T follicular helper cell (primary cell): ENCODE measurements at places on chromosomes 6 and 20.

GRCh38 chr6:3770023-3770720 lies 18.7 kb upstream of the PXDC1 start:
- no peak for DNase-seq

- DNase-seq = no peak
Observed at GRCh38 chr6:13539572-13539971, 34.8 kb upstream of the SIRT5 start.

- DNase-seq = no peak
Observed at GRCh38 chr6:163596174-163596573, 181.7 kb downstream of the QKI start.

GRCh38 chr6:141174932-141175331 lies 957.8 kb upstream of the GJE1 start:
- no peak for DNase-seq

- DNase-seq = no peak
Observed at GRCh38 chr6:70753870-70754380, 86.2 kb downstream of the SMAP1 start.

DNA sequence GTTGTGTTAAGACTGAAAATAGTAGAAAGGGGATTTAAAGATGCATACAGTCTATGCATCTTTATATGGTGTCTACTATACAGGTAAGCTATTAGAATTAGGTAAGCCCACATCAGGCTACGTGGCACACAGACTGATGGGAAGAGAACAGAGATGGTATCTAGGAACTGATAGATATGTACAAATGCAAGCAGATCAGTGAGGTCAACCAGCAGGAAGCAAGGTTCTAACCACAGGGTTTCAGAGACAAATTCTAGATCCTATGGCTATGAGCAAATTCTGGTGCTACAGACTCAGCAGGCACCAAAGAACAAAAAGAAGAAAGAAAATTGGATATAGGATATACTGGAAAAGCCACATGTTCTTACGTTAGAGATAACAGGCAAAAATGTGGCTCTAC lies 110.6 kb downstream of the TRDN start:
- DNase-seq = no peak

DNA sequence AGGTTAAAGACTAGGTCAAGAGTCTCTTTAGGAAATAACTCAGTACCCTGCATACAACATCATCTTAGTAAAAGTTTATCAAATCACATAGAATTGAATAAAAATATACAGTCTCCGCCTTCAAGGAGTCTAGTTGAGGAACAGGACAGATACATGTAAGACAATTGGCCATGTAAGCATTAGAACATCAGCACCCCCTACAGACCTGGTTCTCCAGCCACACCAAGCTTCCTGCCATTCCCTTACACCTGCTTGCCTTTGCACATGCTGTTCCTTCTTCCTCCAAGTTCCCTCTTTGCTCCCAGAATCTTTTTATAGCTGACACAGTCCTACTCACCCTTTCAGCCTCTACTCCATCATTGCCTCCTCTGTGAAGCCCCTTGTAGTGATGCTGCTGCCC lies 187.8 kb upstream of the LRFN2 start:
- DNase-seq = no peak

GRCh38 chr6:90444160-90444714 lies 142.6 kb downstream of the MAP3K7 start:
- DNase-seq = no peak

- no peak for DNase-seq
Observed at GRCh38 chr6:6596529-6597328, 8.2 kb downstream of the LY86 start.

DNA sequence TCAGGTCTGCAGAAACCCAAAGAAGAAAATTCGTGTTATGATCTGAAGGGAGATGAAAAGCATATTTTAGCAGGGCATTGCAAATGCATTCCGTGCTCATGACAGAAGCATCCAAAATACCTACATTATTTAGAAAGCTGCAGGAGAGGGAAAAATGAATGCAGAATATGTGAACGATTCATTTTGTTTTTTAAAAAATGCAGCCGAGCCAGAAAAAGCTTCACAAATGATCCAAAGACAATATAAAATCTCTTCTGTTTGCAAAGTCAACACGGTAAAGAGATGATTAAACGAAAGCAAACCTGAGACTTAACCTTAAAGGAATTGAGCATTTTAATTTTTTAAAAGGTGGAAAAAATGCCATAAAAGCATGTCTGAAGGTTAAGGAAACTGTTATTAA lies 136.1 kb upstream of the SULF2 start:
- DNase-seq = no peak

DNA sequence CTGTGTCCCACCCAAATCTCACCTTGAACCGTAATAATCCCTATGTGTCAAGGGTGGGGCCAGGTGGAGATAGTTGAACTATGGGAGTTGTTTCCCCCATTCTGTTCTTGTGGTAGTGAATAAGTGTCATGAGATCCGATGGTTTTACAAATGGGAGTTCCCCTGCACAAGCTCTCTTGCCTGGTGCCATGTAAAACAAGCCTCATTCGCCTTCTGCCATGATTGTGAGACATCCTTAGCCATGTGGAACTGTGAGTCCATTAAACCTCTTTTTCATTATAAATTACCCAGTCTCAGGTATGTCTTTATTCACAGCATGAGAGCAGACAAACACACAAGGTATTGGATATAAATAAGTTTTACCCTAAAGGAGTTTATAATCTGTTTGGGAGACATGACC lies 121.2 kb downstream of the MMUT start:
- no peak for DNase-seq

DNA sequence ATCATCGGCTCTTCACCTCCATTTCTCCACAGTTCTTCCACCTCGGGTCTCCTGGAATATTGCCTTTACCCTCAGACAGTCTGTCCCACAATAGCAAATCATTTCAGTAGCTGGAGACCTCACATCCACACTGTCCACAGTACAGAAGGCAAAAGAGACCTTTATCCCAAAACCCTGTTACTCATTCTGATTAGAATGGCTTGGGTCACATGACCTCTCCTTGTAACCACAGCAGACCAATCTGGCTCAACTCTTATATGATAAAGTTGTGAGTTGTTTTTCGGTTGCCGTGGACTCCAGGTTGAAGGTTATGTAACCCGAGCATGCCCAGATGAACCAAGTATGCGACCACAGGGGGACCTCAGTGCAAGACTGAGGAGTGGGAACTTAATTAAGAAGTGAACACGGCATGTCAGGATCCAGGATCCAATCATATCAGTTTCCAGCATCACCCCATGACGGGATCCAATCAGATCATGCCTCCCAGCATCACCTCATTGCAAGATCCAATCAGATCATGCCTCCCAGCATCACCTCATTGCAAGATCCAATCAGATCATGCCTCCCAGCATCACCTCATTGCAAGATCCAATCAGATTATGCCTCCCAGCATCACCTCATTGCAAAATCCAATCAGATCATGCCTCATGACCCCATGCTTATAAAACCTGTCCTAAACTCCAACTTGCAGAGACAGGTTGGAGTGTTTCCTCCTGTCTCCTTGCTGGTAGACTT lies 68.7 kb downstream of the LY86 start:
- no peak for DNase-seq

GRCh38 chr6:27870291-27870870 lies 41.8 kb downstream of the OR2B2 start:
- DNase-seq = no peak

- peak; percentile 25 for DNase-seq
Observed at GRCh38 chr20:36461600-36462439, 79.5 kb upstream of the MYL9 start.

DNA sequence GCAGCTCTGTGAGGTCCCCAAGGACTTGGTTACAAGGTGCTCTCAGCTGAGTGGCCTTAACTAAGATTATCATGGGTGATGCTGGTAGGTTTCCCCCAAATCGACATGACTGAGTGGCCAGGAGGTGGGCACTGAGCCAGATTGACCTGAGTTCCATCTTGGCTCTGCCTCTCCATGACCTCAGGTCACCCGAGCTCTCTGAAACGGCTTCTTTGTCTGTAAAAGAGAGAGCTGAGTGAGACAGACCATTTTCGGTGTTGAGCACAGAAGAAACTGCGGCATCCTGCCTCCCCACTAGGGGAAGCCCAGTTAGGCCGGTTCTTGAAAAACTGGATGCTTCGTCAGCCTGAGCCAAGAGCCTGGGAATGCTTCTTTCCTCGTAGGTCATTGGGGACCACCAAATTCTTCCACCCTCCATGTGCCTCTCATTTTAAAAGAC lies 14.1 kb upstream of the STX16 start:
- no peak for DNase-seq

DNA sequence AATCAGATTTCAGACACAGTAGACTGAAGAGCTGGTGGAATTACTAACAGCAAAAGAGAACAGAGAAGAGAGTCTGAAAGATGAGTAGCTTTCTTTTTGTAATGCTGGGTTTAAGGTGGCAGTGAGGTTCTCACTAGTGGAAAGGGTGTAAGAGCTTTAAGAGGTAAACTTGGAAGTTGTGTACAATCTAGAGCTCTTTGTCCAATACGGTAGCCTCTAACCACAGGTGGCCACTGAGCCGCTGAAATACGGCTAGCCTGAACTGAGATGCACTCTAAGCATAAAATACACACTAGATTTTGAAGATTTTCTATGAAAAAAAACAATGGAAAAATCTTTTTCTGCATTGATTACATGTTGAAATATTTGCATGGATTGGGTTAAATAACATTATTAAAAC lies 4.0 kb downstream of the ELOVL2 start:
- DNase-seq = no peak

DNA sequence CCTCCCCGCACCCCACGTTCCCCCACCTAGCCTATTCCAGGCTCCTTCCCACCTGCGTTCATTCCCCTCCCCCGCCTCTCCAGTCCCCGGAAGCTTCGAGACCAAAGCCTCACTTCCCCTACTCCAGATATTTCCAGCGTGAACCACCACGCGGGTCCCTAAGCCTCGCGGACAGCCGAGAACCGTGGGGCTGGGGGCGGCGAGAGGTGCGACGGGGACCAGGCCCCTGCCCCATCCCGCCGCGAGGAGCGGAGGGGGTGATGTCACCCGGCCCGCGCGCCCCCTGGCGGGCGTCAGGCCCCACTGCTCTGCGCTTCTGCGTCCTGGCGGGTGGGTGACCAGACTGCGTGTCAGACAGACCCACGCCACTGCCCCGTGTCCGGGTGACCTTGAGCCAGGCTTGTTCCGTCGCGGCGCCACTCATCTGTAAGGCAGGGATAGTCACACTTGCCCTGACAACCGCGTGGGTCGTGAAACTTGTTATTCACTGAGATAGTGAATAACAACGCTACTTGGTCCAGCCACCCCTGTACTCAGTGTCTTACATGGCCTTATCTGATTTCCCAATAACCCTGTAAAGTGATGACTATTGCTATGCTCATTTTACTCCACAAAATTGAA lies 9.0 kb upstream of the HSP90AB1 start:
- peak; percentile 64 for DNase-seq

GRCh38 chr20:16419138-16419715 lies 154.0 kb downstream of the KIF16B start:
- no peak for DNase-seq

DNA sequence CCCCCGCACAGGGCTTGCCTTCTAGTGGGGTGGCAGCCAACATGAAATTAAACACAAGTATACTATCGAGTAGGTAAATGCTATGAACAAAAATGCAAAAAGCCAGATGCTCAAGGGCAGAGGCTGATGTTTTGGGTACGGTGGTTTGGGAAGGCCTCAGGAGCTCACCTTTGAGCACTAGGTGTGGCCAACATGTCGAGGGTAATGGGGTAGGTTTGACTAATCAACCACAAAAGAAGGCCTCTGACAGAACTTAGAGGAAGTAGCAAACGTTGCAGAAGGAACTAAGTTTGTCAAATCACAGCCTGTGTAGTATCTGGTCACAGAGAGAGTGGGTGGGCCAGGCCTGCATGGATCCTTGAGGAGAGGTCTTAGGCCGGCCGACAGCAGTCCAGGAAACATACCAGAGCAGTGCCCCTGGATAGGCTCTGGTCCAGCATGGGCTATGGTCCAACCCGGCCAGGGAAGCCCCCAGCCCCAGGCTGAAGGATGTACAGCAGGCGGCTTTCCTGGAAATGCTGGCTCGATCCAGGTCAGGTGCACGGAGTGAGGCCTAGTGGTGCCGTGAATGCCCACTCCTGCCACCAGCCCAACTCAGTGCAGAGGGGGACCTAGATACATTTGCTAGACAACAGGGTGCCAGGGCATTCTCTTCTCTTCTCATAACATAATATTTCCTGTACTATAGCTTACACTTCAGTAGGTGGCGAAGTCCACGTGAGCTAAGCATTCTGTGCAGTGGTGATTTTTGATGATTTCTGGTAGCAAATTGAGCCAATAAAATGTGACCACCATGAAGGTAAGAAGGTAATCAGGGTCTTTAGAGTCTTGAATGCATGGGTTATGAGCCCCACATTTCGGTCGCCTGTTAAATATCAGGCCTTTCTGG lies 56.3 kb upstream of the CD93 start:
- DNase-seq = no peak

- DNase-seq = no peak
Observed at GRCh38 chr6:106027758-106028157, 58.4 kb upstream of the PRDM1 start.

- DNase-seq = no peak
Observed at GRCh38 chr6:20467437-20467836, 65.8 kb downstream of the E2F3 start.

DNA sequence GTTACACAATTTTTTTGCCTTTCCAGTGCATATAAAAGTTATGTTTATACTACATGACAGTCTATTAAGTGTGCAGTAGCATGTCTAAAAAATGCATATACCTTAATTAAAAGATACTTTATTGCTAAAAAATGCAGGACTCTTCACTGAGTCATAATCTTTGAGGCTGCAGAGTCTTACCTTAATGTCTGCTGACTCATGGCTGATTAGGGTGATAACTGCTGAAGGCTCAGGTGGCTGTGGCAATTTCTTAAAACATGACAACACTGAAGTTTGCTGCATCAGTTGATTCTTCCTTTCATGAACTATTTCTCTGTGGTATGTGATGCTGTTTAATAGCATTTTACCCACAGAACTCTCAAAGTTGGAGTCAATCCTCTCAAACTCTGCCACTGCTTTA lies 19.1 kb downstream of the ZSCAN23 start:
- DNase-seq = no peak

DNA sequence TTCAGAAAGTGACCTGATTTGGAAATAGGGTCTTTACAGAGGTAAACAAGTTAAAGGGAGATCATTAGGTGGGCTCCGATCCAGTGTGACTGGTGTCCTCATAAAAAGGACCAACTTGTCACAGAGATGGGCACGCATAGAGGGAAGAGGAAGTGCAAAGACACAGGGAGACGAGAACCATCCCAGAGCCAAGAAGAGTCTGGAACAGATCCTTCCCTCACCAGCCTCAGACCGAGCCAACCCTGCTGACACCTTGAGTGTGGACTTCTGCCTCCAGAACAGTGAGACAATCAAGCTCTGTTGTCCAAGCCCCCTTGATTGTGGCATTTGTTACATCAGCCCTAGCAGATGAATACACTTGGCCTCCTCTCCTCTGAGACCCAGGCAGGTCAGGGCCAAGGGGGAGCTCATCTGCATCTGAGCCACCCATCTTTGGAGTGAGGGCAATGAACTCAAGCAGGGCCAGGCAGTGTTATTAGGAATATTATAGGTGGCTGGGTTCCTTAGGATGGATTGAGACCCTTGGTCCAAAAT lies 22.2 kb upstream of the SCML4 start:
- no peak for DNase-seq

GRCh38 chr20:63441136-63442099 lies 31.0 kb downstream of the KCNQ2 start:
- no peak for DNase-seq
